ENCODE measurements at places on chromosomes 11 and 22.

DNA sequence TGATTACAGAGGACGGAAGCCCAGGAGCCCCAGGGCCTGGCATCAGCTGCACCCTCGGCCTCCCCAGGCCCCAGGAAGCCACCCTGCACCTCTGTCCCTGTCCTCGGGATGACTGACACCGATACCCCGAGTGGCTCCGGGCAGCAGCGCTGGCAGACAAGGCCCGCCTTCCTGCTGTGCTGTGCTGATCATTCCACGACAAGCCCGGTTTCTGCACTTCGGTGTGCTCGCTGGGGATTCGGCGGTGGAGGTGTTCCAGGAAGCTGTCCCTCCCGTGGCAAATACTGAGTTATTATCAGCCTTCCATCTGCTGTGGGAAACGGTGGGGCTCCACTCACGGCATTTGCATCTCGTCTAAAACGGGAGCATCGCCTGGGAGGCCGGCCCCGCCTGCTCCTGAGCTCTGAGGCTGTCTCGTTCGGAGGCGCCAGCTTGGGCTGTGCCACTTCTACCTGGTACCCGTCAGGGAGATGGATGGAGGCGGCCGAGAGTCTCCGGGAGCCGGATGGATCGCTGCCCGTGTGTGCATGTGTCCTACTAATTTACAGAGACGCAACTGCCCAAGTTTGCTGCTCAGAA lies 506.1 kb downstream of the BRD1 start:
- no peak for DNase-seq

- no peak for DNase-seq
Measured at GRCh38 chr11:18299721-18300120, 22.2 kb downstream of the HPS5 start.

DNA sequence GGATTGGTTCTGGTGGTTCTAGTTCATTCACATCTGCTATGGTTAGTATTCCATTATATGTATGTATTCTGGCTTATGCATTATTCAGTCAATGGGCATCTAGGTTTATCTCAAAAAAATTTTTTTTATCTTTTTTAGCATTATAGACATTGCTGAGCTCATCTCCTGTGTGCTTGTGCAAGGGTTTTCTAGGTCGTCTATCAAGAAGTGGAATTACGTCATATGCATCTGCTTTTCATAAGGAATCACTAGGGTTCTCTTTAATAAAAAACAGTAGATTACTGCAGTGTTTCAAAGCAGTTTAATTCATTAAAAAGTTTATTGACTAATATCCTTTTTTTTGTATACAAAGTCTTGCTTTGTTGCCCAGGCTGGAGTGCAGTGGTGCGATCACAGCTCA lies 21.3 kb downstream of the TBC1D22A start:
- no peak for DNase-seq

DNA sequence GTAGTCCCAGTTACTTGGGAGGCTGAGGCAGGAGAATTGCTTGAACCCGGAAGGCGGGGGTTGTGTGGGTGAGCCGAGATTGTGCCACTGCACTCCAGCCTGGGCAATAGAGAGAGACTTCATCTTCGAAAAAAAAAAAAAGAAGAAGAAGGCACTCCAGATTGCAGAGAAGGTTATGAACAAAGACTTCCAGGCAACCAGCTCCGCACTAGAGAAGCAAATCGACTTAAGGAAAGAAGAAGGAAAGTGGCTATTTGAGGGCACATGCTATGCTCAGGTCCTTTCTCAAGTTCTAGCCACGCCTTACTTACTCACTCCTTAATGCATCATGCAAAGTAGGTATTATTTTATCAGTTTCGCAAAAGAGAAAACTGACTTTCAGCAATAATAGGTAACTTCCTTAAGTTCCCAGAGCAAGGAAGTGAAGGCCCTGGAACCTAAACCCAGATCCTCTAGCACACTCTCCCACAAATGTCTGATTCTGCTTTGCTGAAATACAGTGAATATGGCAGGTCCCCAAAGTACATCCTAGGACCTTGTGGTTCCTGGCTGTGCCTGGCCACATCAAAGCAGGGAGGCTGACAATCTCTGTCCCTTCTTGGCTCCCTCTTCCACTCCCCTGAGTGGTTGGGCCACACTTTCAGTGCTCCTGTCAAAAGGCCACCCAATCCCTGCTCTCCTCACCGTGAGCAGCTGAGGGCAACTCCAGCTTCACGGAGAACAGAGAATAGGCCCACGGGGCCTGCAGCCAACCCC lies 14.2 kb downstream of the CD3E start:
- DNase-seq, result no peak

GRCh38 chr22:27751277-27752070 lies 50.1 kb downstream of the MN1 start:
- DNase-seq, result no peak

- DNase-seq, result no peak
Measured at GRCh38 chr11:57779276-57779675, 17.7 kb downstream of the CTNND1 start.

DNA sequence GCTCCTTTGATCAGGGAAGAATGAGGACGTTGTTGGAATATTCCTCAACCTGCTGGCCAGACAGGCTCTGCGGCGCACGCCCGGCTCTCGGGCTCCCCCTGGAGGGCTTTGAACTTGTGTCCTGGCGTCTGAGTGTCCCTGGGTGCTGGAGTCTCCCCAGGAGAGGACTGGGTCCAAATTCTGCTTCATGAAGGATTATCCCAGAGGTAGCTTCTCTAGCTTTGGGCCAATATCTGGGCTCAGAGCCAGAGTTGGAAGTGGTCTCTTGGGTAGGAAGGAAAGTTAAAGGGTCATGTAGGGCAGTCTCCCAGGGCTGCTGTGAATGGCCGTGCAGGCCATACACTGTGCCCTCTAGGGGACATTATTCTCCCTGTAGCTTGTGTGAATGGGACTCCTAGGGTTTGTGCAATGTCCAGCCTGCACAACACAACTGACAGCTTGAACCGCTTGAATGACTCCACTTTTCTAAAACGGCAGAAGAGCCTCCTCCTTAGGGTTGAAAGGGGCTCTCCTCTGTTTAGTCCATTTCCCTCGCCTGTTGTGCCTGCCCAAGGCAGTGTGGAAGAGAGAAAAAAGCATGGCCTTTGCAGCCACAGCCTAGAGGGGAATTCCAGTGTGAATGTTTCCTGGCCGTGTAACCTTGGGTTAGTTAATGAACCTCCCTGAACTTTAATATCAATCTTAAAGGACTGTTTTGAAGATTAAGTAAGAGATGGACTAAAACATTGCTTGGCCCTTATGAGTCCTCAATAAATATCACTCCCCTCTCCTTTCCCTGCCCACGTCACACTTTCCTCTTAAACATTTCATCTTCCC lies 111.2 kb upstream of the THY1 start:
- DNase-seq, result no peak

DNA sequence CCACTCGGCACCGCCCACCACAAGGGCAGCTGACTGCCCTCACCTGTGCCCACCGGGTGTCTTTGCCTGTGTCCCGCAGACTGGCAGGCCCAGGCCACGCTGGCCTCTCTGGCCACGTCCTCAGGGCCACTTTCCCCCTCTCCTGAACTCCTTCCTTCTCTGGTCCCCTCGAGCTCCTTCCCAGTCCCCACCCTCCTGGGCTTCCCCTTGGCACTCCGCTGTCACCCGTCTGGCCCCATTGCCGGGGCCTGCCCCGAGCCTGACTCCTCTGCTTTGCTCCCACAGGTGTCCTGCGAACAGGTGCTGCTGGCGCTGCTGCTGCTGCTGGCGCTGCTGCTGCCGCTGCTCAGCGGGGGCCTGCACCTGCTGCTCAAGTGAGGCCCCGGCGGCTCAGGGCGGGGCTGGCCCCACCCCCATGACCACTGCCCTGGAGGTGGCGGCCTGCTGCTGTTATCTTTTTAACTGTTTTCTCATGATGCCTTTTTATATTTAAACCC lies 14.2 kb downstream of the MCAT start:
- no peak for DNase-seq

Data from naive thymus-derived CD8-positive, alpha-beta T cell (primary cell).